ENCODE measurements at places on chromosomes 5 and 9. TPM values are rescaled to one million over a fixed set of nuclear protein-coding genes. Genes with fewer than 3 reads are reported as not detected.

Gene SETD9
- 10.1 TPM for total RNA-seq

Gene SOHLH1
- total RNA-seq: not detected

GRCh38 chr5:4159681-4160080 is 564.0 kb downstream of the IRX1 start:
- DNase-seq: no peak

GRCh38 chr9:133103183-133103986 is 17.7 kb downstream of the RALGDS start:
- DNase-seq: peak; percentile 79

DNA sequence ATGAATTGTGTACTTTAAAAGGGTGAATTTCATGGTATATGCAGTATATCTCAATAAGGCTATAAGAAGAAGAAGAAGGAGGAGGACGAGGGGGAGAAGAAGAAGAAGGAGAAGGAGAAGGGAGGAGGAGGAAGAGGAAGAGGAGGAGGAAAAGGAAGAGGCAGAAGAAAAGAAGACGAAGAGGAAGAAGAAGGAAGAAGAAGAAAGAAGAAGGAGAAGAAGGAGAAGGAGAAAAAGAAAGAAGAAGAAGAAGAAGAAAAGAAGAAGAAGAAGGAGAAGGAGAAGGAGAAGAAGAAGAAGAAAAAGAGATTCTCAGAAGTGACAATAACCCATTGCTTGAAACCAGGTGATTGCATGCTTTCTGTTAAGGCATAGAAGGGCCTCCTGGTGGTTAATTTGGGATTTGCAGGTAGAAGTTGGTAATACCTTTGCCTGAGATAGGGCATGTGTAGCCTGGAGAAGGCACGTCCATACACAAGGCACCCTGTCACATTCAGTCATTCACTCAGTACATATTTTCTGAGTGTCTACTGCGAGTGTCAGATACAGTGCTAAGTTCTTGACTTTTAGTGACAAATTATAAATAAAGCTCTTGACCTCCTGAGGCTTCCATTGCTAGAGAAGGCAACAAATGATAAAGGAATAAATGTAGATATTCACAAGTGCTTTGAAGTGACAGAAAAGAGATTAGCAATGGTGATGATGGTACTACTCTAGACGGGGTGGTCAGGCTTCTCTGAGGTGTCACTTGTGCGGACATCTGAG is 231.3 kb downstream of the NPR3 start:
- peak; percentile 33 for DNase-seq

GRCh38 chr9:123957168-123957721 is 27.3 kb upstream of the DENND1A start:
- no peak for DNase-seq

- no peak for DNase-seq
These were observed 97.6 kb upstream of the FANCC start for GRCh38 chr9:95415158-95415557.

Measured in body of pancreas (tissue), 4 donors.